Stimulated activated CD4-positive, alpha-beta T cell treated with anti-CD3 and anti-CD28 coated beads, Interleukin-2, amount 100 ng/mL, for 24 hours (primary cell): ENCODE measurements at places on chromosomes 7 and 10.

DNA sequence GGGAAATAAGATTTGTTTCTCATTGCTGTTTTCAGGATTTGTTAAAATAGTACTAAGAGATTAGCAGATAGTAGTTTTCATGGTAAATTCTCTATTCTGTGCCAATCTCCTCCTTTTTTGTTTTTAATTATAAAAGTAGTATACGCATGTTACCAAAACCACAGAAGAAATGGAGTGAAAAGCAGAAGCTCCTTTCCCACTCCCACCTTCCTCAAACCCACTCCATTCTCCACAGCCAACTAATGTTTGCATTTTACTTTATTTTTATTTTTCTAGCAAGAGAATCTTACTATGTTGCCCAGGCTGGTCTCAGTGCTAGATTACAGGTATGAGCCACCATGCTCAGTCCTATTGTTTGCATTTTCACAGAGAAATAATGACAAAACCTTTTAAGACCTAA lies 4.5 kb upstream of the LRMDA start:
- no peak for DNase-seq

DNA sequence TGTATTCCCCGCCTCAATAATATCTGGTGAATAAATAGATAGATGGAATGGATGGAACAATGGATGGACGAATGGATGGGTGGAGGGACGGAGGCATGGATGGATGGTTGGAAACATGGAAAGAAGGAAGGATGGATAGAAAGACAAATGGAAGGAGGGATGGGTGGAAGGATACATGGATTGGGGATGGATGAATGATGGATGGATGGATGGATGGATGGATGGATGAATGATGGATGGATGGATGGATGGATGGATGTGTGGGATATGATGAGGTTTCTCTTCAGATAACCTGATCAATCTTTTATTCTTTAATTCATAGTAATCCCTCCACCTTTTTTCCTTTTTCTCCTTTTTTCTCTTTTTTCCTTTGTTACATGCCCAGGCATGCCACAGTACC lies 3.0 kb upstream of the AKR1B15 start:
- no peak for DNase-seq

- DNase-seq, result no peak
These were observed 194.8 kb downstream of the CELF2 start for GRCh38 chr10:11212288-11213085.

- no peak for DNase-seq
These were observed 869 bp upstream of the LHFPL3 start for GRCh38 chr7:104327534-104327933.

- DNase-seq, result no peak
These were observed 406.1 kb downstream of the MDFIC start for GRCh38 chr7:115328018-115328417.

- no peak for DNase-seq
These were observed 134.3 kb downstream of the ARL4A start for GRCh38 chr7:12821746-12822145.

- no peak for DNase-seq
These were observed 11.1 kb downstream of the CDK14 start for GRCh38 chr7:90607196-90607595.

- no peak for DNase-seq
These were observed 3.4 kb downstream of the HOXA10 start for GRCh38 chr7:27170426-27171324.

DNA sequence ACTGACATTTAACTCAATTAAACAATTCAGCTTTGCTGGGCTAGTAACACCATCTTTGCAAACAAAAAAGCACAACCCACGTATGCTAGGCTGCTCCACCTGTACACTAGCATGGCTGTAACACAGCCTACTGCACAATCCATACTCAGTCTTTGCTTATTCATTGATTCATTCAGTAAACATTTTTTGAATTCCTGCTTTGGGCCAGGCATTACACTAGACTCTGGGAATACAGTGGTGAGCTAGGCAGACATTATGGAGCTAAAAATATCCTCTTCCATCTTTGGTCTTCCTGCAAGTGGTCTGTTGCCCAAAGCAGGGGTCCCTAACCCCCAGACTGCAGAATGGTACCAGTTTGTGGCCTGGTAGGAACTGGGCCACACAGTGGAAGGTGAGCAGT lies 9.9 kb downstream of the CNNM1 start:
- DNase-seq, result no peak

DNA sequence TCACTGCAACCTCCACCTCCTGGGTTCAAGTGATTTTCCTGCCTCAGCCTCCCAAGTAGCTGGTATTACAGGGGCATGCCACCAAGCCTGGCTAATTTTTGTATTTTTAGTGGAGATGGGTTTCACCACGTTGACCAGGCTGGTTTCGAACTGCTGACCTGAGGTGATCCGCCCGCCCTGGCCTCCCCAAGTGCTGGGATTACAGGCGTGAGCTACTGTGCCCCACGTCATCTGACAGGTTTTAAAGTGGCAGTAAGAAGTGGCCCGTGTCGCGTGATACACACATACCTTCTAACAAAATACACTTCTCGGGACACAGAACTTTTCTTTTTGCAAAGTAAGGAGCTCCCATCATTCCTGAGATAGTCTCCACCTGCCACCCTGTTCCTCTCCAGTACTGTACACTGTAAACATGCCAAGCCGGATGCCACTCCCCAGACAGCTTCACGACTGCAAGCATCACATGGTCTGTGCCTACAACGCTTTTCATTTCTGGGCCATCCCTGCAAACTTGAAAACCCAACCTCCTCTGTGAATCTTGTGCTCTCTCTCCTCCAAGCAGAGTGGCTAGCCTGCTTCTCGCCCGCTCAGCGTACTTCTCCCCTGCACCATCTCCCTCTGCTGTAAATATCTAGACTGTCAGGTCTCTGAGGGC lies 256.3 kb upstream of the KLF14 start:
- no peak for DNase-seq

DNA sequence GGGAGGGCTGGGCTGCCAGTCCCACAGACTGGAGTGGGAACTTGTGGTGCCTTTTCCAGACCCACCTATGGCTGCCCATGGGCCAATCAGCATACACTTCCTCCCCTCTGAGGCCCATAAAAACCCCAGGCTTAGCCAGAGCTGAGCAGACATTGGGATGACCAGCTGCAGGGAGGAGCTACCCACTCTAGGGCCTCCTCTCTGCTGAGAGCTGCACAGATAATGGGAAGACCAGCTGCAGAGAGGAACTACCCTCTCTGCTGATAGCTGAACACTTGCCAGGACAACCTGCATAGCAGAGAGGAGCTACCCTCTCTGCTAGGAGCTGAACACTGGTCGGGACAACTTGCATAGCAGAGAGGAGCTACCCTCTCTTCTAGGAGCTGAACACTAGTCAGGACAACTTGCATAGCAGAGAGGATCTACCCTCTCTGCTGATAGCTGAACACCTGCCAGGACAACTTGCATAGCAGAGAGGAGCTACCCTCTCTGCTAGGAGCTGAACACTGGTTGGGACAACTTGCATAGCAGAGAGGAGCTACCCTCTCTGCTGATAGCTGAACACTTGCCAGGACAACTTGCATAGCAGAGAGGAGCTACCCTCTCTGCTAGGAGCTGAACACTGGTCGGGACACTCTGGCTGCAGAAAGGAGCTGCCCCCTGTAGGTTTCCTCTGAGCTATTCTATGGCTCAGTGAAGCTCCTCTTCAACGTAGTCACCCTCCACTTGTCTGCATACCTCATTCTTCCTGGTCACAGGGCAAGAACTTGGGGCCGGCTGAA lies 88.3 kb upstream of the CACUL1 start:
- DNase-seq, result no peak

- DNase-seq, result peak; percentile 42
These were observed 94.5 kb downstream of the SEC61G start for GRCh38 chr7:54664235-54665228.

GRCh38 chr7:46811529-46811928 lies 770.4 kb downstream of the TNS3 start:
- no peak for DNase-seq

- DNase-seq, result no peak
These were observed 68.8 kb upstream of the IFRD1 start for GRCh38 chr7:112381311-112382091.

DNA sequence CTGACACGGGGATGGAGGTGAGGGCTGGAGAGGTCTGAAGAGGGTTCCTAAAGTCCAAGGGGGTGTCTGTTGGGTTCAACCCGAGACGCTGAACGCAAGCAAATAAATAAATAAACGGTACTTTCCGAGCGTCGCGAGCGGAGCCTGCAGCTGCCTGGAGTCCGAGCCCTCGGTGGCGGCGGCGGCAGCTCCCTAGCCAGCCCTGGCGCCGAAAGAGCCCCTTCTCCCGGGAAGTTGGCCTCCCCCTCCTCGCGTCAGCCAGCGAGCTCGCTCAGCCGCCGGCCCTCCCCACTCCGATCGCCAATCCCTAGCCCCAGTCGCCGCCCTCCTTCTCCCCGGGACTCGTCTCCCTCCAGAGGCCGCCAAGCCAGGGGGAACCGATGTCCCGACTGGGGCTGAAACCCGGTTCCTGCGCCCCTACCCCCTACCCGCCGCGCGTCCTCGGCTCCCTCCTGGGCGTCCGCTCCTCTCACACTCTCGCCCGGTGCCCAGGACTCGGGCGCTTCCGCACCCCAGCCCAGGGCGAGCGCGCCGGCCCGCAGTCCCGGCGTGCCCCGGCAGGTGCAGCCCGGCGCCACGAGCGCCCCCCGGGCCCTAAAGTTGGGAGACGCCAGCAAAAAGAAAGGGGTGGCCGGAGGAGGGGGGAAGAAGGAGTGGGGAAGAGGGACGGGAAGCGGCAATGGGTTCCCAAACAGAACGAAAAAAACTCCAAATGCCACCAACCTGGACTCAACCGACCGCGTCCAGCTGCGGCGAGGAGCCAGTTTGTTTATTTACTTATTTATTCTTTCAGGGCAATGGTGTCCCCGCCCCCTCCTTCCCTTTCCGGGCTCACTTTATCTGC lies at the start of gene GFRA1:
TSS of gene GFRA1 (minus strand) at position 767 of the 844 bp plus-strand sequence. CDS start 1,177 bp downstream, outside the sequence.
- DNase-seq, result no peak

DNA sequence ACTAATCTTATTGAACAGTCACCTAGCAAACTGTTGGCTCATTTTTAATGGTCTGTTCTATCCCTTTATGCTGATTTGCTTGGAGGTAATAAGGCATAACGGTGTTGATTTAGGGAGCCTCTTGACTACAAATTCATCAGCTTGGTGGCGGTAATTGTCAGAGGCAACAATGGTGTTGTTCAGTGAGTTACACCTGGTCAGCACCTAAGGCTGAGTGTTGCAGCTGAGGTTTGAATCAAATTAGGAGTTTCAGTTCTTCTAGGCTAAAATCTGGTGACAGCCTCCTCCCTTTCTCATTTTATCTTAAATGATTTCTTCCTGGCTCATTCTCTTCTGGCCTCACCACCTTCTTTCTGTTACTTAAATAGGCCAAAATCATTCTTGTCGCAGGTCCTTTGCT lies 42.3 kb upstream of the SP8 start:
- no peak for DNase-seq

- DNase-seq, result no peak
These were observed 1.3 kb downstream of the CUTC start for GRCh38 chr10:99733366-99733765.

DNA sequence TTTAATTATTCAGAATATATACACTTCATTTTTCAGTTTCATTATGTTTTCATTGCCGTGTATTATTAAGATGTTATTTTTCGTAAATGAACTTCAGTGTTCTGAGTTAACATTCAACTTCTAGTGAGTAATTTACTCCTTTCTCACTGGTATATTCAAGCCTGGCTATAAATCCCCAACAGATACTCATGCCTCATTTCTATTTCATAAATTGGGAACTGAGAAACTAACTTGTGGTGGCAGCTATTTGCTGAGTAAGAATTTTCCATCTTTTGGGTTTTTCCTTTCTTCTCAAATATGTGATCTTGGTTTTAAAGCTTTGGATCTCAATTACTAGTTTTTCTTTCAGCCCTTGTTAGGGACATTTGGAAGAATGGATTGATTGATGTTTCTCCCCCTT lies 281.1 kb downstream of the CDK14 start:
- DNase-seq, result no peak

- no peak for DNase-seq
These were observed 96.5 kb downstream of the ADCY1 start for GRCh38 chr7:45670717-45671116.

GRCh38 chr7:43458330-43459018 lies 124.4 kb upstream of the STK17A start:
- DNase-seq, result no peak

DNA sequence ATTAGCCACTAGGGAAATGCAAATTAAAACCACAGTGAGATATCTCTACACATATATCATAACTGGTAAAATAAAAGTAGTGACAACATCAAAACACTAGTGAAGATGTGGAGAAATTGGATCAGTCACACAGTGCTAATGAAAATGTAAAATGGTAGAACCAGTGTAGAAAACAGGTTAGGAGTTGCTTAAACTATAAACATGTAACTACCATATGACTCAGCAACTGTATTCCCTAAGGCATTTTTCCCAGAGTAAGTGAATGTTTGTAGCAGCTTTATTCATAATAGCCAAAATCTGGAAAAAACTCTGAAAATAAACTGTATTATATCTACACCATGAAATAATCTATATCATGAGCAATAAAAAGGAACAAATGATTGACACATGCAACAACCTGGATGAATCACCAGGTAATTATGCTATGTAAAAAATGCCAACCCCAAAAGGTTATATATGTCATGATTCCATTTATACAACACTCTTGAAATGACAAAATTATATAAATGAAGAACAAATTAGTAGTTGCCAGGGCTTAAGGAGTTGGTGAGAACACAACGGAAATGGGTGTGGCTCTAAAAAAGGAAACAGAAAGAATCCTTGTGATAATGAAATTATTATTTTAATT lies 22.8 kb downstream of the SLC25A40 start:
- no peak for DNase-seq
